ENCODE measurements at places on chromosomes 12 and 14.

DNA sequence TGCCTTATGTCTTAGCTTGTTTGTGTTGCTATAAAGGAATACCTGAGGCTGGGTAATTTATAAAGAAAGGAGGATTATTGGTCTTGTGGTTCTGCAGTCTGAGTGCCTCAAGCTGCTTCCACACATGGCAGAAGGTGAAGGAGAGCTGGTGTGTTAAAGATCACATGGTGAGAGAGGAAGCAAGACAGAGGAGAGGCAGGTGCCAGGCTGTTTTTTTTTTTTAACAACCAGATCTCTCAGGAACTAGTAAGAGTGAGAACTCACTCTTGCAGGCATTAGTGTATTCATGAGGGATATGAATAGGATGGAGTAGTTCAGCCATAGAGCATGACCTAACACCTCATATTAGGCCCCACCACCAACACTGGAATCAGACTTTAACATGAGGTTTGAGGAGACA, 123.4 kb downstream of the CMAS start:
- no peak for DNase-seq

DNA sequence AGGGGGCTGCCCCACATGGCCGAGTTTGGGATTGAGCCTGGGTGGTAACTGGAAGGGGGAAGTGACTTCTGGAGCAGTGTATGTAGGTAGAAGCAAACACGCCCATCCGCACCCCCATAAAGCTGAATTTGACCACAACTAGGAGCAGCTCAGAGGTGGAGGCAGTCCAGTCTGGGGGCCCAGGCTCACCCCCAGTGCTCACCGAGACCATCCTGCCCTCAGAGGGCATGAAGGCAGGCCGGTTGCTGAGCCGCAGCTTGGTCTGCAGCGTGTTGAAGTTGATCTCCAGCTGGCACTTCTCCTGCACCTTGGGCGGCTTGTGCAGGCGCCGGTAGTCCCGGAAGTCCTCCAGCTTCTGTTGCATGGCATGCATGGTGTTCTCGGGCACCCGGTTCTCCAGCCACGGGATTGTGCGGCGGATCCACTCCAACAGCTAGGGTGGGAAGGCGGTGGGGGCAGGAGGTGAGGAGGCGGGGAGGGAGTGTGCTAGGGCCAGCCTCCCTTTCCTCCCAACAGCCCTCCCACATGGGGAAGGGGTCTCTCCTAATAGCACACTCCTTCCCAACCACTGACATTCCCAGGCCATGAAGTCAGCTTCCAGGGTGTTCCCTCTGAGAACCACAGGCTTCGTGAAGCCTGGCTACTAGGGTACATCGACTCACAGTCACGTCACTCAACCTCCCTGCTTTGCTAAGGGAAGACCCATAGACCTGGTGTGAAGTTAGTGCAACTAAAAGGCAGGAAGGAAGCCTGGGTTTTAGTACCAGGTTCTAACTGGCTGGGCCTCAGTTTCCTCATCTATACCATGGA, 87.0 kb downstream of the ACTN1 start:
- no peak for DNase-seq

GRCh38 chr12:7067096-7067495, 6.6 kb downstream of the C1S start:
- DNase-seq, result no peak

GRCh38 chr14:61586544-61587055, 108.7 kb upstream of the HIF1A start:
- no peak for DNase-seq

- no peak for DNase-seq
Observed at GRCh38 chr12:69837657-69838415, 12.8 kb downstream of the MYRFL start.

- DNase-seq, result no peak
Observed at GRCh38 chr12:9625019-9625418, 17.3 kb upstream of the KLRB1 start.

GRCh38 chr12:122138616-122139015, 35.4 kb downstream of the IL31 start:
- DNase-seq, result no peak

DNA sequence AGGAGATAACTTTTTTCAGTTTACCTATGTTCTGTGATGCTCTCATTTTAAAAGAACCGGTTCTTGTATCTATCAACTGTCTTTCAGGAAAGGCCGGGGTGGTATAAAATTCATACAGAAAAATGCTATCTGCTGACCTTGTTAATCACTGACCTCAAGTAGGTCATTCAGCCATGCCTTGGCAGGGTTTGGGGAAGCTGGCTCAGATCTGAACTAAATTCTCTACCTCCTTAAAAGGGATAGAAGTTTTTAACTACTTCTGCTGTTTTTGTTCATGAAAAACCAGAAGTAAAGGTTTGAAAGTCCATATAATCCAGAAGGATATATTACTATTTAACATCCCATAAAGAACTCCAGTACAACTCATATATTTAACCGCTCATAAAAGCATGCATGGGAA, 10.1 kb downstream of the MYRFL start:
- DNase-seq, result no peak

DNA sequence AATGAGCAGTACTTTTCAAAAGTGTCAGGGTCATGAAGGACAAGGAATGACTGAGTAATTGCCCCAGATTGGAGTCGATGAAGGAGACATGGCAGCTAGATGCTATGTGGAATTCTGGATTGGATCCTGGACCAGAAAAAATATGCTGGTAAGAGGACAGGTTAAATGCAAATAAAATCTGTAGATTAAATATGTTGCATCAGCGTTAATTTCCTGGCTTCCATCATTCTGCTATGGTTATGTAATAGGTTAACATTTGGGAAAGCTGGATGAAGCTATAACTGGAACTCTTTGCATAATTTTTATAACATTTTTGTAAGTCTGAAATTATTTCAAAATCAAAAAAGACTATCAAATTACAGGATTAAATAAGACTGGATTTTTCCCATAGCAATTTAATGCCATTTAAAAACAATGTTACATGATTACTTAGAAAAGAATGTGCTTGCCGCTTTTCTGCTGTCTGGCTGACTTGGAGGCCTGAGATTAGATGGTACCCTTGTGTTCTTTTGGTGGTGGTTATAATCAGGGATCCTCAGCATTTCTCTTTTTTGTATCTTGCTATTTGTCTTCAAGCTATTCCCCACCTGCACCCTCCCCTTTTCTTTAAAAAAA, 65.1 kb downstream of the FBXW8 start:
- no peak for DNase-seq

DNA sequence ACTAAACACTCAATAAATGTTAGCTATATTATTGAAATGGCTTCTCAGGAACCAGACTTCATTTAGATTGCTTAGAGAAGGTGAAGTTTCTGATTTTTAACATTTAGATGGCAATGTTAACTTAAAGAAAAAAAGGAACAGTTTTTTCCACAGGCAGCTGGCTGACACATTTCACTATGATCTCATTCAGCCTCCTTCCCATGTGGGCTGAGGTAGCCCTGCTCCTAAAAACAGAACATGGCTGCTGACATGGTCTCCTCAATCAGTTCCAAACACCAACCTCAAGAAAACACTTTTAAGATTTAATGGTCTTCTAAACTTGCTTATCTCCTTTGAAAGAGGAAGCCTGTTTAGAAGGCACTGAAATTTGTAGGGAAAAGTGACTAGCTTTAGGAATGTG, 23.8 kb downstream of the GNS start:
- no peak for DNase-seq

- DNase-seq, result no peak
Observed at GRCh38 chr14:104378698-104379113, 200.9 kb upstream of the C14orf180 start.

Measured in nucleus accumbens (tissue), 56 donors.